Activated CD4-positive, alpha-beta memory T cell treated with anti-CD3 and anti-CD28 coated beads for 36 hours (primary cell): ENCODE measurements at places on chromosomes 12 and 14. TPM values are rescaled to one million over a fixed set of nuclear protein-coding genes. Genes with fewer than 3 reads are reported as not detected.
A peak's percentile ranks its signal among the peaks of the same experiment; 100 is the strongest.

RNASE3 gene
- total RNA-seq = not detected

CEP290 gene
- 12.8 TPM for total RNA-seq

- H3K36me3 ChIP-seq = peaks cover 19% of the 10 kb centered on the region
- H3K27ac ChIP-seq = peak overlapping the region; percentile 97
- no peak for DNase-seq
- H3K27me3 ChIP-seq = no peaks in the 10 kb centered on the region
- peaks cover 28% of the 10 kb centered on the region for H3K4me1 ChIP-seq
- H3K4me3 ChIP-seq = peak overlapping the region; percentile 94
Observed at GRCh38 chr14:24092505-24093206, 1.5 kb upstream of the PCK2 start.

DNA sequence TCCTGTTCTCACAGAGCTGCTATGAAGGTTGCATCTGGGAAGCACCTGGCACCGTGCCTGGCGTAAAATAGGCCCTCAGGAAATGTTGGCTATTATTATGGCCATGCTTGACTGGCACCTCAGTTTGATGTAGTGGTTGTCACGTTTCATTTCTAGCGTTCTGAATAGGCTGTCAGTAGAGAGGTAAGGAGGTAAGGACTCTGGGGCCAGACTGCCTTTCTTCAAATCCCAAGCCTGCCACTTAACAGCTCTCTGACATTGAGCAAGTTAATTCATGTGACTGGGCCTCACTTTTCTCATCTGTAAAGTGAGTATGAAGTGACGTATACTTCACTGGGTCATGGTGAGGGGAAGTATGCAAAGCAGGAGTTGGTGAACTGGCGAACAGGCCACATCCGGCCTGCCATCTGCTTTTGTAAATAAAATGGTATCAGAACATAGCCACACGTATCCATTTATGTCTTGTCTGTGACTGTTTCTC, 196.2 kb downstream of the CACNA1C start:
- no peaks in the 10 kb centered on the region for H3K27me3 ChIP-seq
- no peaks in the 10 kb centered on the region for H3K36me3 ChIP-seq
- H3K4me3 ChIP-seq = no peak overlapping the region
- no peaks in the 10 kb centered on the region for H3K4me1 ChIP-seq

- H3K4me3 ChIP-seq = peak overlapping the region; percentile 82
- no peak for DNase-seq
Observed at GRCh38 chr12:119668324-119668841, 450 bp downstream of the PRKAB1 start.

DNA sequence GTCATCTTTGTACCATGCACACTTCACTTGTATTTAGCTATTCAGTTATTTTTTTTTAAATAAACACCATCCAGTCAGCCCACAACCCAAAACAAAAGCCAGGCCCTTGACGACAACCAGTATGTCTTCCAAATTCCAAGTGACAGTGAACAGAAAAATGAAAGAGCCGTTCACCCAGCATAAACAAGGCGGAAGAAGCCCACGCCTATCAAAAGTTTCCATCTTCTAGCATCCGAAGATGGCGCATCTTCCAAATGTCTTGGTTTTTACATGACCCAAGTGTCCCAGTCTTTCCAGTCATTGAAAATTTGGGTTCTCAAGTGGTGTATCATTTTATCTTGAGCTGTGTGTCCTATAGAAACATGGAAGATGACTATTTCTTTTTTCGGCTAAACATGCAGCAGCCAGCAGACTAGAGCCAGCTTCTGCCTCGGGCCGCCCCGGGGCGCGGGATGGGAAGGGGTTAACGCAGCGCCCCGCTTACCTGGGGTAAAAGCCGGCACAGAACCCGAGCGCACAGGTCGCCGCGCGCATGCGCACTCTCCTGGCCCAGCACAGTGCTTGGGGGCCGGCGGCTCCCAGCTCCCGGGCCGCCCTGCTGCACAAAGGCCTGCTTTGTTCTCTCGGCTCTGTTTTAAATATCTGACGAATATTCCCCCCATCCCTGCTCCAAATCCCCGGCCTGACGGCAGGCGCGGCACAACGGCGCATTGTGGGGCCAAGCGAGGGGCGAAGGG, 164.8 kb downstream of the ZFP36L1 start:
- H3K4me1 ChIP-seq = peaks cover 14% of the 10 kb centered on the region
- peak; percentile 61 for DNase-seq
- no peaks in the 10 kb centered on the region for H3K27me3 ChIP-seq
